ENCODE measurements at places on chromosomes 2 and 18.

DNA sequence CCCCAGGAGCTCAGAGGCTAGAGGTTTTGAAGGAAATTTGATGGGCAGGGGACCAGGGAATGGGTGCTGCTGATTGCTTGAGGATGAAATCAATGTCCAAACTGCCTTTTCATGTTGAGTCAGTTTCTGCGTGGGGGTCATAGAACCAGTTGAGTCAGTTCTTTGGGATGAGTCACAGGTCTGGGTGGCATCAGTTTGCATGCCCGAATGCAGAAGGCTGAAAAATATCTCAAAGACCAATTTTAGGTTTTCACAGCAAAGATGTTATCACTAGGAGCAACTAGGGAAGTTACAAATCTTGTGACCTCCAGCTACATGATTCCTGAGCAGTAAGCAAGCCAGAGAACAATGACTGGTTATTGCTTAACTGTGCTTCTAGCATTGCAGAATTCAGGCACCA lies 1135.1 kb upstream of the CRIM1 start:
- DNase-seq = no peak

GRCh38 chr2:196783431-196784094 lies 15.9 kb downstream of the GTF3C3 start:
- no peak for DNase-seq

DNA sequence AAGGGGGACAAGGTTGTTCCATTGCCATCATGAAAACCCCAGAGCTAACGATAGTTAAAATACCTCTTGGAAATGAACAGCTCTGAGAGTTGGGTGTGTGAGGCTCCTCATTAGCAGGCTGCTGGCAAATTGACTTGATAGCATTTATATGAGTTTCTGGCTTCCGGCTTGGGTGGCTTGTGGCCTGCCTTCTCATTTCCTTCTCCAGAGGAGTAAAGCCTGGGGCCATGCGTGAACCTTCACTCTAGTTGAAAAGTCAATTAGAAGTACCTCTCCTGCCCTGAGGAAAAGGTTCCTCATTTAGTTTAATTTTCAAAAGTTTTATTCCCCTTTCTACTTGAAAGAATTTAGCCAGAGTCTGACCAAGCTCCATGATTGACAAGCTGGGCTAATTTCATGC lies 67.1 kb downstream of the MGAT5 start:
- DNase-seq = no peak

DNA sequence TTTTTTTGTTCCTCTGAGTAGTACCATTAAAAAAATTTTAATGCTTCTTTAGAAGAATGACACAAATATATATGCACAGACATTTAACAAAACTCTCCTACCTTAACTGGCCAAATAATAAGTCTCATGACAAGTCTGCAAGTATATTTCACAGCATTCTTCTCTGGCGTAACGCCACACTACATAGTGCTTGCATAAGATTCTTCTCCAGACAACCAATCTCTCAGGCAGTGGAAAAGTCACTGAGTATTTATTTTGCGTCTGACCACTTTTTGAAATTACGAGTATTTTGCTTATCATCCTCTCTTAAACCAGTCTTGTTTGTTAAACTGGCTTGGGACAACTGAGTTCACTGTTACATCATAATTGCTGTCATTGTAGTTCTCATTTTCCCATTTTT lies 749.2 kb downstream of the ADCYAP1 start:
- no peak for DNase-seq

GRCh38 chr2:85659324-85659981 lies 8.5 kb downstream of the SFTPB start:
- no peak for DNase-seq

Measured in ureter (tissue), 1 donor.